ENCODE measurements at places on chromosomes 13 and 19.

- peak; percentile 59 for DNase-seq
These were observed 157.2 kb downstream of the TM9SF2 start for GRCh38 chr13:99658261-99658991.

DNA sequence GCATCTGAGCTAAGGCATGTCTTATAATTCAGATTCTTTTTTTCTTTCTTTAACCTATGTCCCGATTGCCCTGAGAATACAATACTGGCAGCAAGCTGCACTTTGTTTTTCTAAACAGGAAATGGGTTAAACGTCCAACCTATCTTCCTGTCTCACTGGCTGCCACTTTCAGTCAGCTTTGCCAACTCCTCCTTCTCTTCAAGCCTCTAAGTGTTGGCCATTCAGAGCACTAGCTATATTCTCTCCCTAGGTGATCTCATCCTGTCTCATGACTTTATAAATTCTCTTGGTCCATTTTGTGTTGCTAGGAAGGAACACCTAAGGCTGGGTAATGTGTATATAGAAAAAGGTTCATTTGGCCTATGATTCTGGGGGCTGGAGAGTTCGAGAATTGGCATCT, 109.5 kb upstream of the TSC22D1 start:
- no peak for DNase-seq

GRCh38 chr13:93466502-93467036, 240.0 kb downstream of the GPC6 start:
- DNase-seq, result no peak

DNA sequence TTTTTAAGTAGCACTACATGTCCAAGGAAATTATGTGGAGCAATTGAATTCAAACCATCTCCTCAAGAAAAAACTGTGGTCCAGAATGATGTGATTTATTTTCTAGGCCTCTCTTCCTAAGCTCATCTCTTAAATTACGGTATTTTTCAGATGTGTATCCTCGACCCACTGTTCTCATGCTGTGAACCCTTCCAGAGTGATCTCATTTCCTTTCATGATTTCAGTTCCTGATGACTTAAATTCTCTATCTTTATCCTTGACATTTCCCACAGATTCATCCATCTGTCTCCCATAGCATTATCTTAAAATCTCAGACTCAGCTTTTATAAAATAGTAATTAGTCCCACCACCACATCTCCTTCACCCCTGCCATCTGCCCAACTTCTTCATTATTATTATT, 117.6 kb upstream of the SPRY2 start:
- DNase-seq, result no peak

GRCh38 chr19:48999481-49000325, 6.0 kb downstream of the RUVBL2 start:
- DNase-seq, result no peak

DNA sequence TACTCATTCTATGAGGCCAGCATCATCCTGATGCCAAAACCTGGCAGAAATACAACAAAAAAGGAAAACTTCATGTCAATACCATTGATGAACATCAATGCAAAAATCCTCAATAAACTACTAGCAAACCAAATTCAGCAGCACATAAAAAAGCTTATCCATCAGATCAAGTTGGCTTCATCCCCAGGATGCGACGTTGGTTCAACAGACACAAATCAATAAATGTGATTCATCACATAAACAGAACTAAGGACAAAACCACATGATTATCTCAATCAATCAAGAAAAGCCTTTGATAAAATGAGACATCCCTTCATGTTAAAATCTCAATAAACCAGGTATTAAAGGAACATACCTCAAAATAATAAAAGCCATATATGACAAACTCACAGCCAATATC, 134.3 kb downstream of the UGGT2 start:
- no peak for DNase-seq

DNA sequence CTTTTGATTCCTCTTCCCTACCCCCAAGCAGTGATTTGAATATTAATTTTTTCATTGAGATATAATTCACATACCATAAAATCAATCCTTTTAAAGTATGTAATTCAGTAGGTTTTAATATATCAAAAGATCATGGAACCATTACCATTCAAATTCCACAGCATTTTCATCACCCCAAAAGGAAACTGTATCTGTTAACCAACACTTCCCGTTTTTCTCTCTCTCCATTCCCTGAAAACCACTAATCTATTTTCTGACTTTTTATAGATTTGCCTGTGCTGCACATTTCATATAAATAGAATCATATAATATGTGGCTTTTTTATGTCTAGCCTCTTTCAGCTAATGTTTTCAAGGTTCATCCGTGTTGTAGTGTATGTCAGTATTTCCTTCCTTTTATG, 107.1 kb downstream of the PAN3 start:
- DNase-seq, result no peak

DNA sequence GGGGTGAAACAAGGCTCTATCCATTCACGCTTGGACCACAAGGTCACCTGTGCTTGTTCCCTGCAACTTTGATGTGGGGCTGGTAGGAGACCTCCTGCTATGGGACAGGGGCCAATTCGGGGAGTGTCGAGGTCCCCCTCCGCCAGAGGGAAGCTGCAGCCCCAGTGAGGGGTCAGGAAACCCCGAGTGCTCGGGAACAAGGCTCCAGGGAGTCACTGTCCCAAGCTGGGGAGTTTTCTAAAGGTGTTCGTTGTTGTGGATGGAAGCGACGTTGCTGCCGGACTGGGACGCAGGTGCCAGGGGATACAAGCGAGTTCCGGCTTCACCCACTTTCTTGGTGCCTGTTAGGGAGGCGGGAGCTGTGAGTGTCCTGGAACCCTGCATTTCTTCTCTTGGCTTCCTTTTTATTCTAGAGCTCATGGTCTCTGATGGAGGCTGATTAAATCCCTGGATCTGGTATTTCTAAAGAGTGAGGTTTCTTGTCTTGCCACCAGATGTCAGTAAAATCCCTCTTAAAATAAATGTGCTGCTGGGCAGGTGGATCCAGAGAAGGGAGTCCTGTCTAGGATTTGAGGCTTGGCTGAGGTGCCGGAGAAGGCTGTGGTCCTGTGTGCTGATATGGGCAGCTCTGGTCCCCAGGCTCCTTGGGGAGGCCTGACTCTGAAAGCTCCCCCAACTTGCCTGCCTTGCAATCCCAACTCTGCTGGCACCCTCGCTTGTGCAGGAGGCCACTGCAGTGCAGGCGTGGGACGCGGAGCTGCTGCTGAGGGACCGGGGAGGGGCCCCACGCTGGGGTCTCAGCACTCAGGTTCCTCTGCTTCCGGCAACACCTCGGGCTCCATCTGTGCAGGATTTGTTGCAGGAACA, 153.9 kb downstream of the TEX29 start:
- DNase-seq, result peak; percentile 37

Data from hindlimb muscle (tissue), 1 donor.